Activated CD4-positive, alpha-beta T cell treated with anti-CD3 and anti-CD28 coated beads, Interleukin-2, amount 10 ng/mL, durations not matched to agents 7 days and 5 days (primary cell): ENCODE measurements at places on chromosomes 1 and 21. TPM values are rescaled to one million over a fixed set of nuclear protein-coding genes. Genes with fewer than 3 reads are reported as not detected.

Gene SV2A
- 7.7 TPM for total RNA-seq

Gene PTPN14
- total RNA-seq: 0.37 TPM

Gene PGLYRP4
- total RNA-seq: not detected

Gene B4GALT2
- total RNA-seq: 8.0 TPM

GRCh38 chr1:19381261-19381660 lies 69.1 kb downstream of the SLC66A1 start:
- DNase-seq: no peak

DNA sequence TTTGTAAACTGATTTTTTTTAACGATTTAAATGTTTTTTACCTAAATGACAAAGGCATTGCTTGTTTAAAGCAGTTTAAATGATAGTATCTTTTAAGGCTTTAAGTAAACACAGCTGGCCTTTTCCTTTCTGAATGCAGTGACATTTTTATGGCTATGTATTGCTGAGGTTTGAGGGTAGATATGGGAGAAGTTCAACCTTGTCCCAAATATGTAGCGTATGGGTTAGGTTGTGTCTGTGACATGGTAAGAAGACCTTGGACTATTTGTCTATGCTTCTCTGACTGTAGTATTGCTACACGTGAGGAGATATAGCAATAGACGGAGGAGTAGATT lies 32.5 kb downstream of the PKNOX1 start:
- DNase-seq: no peak

DNA sequence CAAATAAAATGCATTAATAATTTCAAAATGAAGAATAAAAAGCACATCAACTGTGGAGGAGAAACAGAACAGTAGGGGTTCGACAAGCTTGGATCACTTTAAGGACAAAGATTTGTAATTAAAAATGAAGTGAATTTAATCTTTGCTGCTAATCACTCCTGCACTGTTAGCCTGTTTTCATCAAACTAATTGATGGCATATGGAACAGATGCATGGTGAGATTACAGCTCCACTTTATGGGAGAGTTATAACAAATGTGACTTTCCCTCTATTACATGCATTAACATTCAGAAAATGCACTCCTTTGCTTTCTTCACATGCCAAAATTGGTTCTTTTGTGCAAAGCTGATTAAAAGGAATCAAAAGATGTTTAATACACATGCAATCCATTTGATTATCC lies 207.2 kb upstream of the C21orf91 start:
- no peak for DNase-seq

DNA sequence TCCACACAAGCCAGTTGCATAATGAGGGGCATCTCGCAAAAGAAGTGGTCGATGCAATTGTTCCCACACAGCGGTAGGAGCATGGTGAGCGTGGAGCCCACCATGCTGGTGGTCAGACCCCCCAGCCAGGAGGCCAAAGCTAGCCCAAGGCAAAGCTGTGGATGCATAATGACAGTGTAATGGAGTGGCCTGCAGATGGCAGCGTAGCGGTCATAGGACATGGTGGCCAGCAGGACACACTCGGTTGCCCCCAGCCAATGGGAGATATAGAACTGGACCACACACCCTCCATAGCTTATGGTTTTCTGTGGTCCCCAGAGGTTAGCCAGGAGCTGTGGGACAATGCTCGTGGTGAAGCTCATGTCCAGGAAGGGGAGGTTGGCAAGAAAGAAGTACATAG lies 4.3 kb downstream of the OR2C3 start:
- DNase-seq: no peak

DNA sequence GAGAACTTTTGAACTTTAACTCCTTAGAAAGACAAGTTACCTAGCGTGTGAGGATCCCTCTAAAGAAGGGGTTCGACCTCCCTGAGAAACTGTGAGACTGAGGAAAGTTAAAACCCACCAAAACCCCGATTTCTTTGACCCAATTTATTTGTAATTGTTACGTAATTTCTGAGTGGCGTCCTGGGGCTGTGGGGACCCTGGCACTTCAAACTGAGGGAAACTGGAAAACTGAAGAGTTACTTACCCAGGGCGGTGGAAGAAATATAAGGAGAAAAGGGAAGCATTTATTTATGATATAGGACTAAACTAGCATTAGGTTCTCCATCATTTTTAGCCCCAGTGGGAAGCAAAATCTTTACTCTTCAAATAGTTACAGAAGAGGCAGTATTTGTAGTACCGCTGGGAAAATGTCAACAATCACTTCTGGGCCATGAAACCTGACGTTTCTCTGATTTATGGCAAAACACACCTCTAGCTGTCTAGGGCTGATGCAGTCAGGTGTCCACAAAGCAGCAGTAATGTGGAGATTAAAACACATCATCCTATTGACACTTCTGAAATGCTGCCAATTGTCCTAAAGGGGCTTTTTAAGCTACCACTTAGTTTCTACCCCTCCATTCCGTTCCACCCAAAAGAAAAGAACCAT lies 430 bp downstream of the S100B start:
- DNase-seq: no peak

DNA sequence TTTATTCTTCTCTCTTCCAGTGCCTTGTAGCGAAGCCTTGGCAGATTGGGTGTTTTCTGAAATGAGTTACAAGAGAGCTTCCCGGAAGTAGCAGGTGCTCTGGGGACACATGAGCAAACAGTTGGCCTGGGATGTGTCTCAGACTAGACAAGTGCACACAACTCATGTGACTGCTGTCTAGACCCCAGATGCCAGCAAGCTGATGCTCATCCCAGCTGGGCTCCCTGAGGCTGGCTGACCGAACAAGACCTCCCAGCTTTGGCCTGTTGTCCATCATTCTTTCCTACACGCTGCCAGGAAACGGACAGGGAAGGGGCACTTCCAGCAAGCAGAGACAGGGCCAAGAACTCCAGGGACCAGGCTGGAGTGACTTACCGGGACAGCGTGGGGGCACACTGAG lies 18.7 kb upstream of the CSF1 start:
- no peak for DNase-seq

DNA sequence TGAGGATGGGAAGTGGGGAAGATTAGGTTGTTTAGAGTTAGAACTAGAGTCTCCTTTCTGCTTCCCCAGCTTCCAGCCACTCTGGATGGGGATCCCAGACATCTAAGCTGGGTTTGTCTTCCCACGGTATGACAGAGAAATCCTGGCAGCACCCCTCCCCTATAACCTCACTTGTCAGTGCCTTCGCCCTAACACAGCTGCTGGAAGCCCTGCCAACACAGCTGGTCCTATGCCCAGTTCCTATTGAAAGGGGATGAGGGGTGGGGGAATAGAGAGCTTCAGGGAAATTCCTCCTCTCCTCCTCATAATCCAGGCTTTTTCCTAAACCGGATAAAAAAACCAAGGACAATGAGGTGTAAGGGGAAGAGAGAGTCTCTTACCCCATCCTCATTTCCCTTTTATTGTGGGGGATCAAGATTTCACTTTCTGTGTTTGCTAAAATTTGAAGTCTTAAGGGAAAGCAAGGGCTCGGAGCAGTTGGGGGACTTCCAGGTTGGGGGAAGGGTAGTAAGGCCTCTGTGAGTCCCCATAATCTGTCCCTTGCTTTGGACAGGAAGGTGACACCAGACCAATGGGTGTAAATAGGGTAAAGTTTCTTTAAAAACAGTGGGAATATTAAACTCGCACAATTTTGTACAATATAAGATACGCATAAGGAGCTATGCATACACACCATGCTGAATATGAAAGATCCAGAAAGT lies 590 bp downstream of the TMOD4 start:
- DNase-seq: no peak

GRCh38 chr21:15839026-15839425 lies 109.2 kb downstream of the USP25 start:
- no peak for DNase-seq

DNA sequence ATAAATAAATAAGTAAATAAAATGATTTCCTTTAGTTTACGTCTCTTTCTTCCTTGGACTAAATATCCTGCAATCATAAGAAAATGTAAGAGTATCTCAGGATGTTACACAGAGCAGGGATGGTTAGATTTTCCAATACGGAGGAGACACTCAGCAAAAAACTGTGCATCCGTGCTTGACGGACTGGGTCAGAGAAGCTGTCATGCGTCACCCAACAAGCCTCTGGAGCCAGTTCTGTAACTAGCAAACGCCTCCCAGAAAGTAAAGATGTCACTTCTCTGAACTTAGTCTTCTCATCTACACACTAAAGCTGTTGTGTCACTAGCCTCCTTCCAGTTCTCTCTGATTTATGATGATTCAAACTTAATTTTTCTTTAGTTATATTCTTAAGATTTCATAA lies 3.4 kb downstream of the CFHR4 start:
- no peak for DNase-seq

GRCh38 chr21:28674763-28675162 lies 317.9 kb downstream of the LTN1 start:
- no peak for DNase-seq

DNA sequence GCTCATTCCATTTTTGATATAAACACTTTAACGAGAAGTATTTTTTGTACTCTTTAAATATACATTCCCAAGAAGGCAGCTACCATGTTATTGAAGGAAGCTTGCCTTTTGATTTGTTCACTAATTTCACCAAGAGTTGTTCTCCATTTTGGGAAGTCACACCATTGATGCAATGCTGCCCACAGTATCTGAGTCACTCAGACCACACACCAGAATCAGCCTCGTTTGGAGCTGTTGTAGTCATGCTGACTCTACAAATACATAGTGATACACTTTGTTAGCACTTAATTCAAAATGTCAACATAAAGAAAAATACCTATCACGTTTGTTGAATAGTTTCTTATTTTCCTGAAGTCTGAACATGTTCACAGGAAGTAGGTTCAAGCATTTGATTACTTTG lies 78.7 kb downstream of the PAPPA2 start:
- no peak for DNase-seq

DNA sequence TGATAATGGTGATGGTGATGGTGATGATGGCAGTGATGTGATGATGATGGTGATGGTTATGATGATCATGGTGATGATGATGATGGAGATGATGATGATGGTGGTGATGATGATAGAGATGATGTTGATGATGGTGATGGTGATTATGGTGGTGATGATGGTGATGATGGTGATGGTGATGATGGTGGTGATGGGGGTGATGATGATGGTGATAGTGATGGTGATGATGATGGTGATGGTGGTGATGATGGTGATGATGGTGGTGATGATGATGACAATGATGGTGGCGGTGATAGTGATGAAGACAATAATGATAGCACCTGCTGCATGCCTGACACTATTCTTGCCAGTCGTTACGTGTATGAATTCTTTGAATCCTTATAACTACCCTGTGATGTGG lies 317.9 kb upstream of the AJAP1 start:
- DNase-seq: no peak

GRCh38 chr21:34333121-34333739 lies 30.6 kb upstream of the KCNE2 start:
- DNase-seq: no peak

- DNase-seq: no peak
These were observed 625.8 kb upstream of the ADGRL2 start for GRCh38 chr1:81174811-81175476.

- DNase-seq: no peak
These were observed 53.8 kb upstream of the PRDX6 start for GRCh38 chr1:173423291-173423690.

DNA sequence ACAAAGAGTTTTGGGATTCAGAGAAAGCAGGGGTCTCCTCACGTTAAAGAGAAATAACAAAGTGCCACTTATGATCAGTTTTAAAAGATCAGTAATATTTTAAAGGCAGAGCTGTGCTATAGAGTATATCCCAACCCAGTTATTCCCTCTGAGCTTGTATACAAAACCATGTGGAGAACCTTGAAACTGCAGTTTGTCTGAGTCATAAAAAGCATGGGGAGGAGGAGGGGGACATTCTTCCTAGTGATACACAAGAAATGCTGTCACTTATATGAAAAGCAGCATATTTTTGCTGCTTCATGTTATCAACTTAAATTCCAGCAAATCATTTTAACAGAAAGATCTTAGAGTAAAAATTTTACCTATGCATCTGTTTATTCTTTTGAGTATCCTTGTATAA lies 244.5 kb downstream of the GPR52 start:
- no peak for DNase-seq

DNA sequence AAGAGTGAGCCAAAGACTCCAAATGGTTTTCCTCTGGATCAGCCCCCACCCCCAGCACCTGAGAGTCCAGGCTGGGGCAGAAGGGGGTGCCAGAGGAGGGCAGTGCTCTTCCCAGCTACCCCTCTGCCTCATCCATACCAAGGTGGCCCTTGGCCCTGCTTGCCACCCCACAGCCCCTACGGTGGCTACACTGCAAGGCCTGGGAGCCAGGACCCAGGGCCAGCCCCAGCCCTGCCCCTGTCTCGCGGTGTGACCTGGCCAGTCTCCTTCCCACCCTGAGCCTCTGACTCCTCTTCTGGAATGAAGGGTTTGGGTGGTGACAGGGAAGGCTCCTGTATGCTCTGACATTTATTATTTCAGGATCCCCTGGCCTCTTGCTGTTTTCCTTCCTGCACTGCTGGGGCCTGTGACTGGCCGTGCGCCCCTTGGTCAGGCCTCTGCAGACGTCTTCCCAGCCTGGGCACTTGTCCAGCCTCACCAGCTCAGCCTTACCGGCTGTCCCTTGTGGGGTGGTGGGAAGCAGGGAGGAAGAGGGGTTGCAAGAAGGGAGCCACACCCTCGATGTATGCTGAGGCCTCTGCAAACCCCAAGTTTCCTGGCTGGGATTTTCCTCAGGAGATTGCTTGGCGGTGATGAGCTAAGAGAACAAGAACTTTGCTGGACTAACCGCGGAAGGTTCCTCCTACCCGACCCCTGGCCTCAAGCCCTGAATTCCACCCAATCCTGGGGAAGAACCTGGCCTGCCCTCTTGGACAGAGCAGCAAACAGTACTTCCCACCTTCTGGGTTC lies 13.5 kb downstream of the ASAP3 start:
- no peak for DNase-seq
